ENCODE measurements at places on chromosomes 5 and 9. TPM values are rescaled to one million over a fixed set of nuclear protein-coding genes. Genes with fewer than 3 reads are reported as not detected.

DNA sequence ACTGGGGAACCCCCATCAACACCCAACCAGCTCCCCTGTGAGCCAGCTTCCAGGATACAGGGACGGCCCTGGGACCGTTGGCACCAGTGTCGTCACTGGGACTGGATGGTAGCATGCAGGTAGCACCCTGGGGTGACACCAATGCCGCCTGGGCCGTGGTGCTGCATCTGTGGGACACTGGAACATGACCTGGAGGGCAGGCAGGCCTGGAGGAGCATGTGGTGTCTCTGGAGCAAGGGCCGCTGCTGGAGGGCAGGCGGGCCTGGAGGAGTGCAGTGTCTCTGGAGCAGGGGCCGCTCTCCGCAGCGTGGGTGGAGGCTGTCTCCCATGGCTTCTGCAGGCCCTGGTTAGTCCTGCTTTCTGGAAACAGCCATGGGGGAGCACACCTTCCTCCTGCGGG is 13.1 kb downstream of the LPCAT1 start:
- DNase-seq, result peak; percentile 23

GRCh38 chr9:21789541-21790037 is 12.8 kb upstream of the MTAP start:
- no peak for DNase-seq

Gene C9
- total RNA-seq, result not detected

Gene RAPGEF1
- total RNA-seq, result 156 TPM

Gene C5orf47
- not detected for total RNA-seq

Gene CDKN2B-AS1
- 0.17 TPM for total RNA-seq

Gene CERCAM
- 7.0 TPM for total RNA-seq

DNA sequence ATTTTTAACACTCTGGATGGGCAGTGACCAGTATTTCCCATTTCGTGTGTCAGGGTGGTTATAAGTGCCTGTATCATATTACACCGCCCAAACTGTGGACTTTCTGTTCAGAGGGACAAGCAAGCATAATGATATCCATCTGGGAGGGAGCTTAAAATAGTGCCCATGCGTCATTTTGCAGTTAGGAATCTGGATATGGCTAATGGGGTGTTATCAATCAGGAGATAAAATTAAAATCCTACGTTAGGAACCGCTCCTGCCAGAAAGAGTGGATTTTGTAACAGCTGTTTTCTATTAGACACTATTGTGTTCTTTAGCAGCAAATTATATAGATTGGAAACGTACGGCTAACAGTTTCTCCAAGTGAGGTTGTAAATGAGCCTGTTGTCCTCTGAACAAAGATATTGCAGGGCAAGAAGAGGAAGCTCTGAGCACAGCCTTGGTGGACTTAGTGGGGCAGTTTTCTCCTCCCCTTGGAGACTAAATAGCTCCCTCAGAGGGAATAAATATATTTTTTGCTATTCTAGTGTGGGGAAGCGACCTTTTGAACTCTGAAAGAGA is 160.4 kb downstream of the SPATA31D1 start:
- DNase-seq, result no peak

GRCh38 chr9:126842977-126843799 is 17.3 kb upstream of the ZBTB34 start:
- DNase-seq, result no peak

GRCh38 chr5:151071021-151071420 is 9.8 kb downstream of the TNIP1 start:
- no peak for DNase-seq

Gene SLU7
- 46.5 TPM for total RNA-seq

Gene PCA3
- not detected for total RNA-seq

GRCh38 chr5:172133359-172134029 is 54.5 kb downstream of the STK10 start:
- no peak for DNase-seq

GRCh38 chr5:175894271-175894670 is 22.9 kb downstream of the CPLX2 start:
- DNase-seq, result no peak

DNA sequence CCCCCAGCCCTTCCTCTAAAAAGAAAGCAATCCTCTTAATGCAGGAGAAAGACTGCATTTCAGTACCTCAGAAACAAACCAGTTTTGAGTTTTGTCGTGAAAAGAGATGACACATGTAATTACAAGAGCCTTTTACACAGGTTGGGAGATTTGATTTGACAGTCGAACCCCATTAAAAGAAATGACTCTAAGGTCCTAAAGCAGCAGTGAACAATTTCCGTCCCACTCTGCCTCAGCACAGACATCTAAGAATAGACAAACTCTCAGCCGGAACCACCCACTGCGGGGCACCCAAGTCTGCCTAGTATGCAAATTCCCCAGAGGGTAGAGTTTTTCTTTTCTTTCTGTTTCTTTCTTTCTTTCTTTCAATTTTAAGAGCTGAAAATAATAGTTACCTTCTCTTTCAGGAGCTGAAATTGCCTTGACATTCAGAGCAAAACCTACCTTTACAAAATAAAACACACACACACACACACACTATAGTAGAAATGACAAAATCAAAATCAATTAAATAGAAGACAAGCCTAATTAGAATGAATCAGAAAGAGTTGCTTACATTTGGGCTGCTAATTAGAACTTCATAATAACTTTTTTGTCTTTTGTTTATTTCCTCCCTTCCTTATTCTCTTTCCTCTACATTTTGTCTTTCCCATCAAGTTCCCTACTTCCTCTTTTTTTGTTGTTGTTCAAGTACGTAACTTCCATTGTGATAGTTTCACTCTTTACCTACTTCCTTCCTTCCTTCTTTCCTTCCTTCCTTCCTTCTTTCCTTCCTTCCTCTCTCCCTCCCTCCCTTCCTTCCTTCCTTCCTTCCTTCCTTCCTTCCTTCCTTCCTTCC is 65.1 kb downstream of the BASP1 start:
- no peak for DNase-seq

Gene SOHLH1
- not detected for total RNA-seq

DNA sequence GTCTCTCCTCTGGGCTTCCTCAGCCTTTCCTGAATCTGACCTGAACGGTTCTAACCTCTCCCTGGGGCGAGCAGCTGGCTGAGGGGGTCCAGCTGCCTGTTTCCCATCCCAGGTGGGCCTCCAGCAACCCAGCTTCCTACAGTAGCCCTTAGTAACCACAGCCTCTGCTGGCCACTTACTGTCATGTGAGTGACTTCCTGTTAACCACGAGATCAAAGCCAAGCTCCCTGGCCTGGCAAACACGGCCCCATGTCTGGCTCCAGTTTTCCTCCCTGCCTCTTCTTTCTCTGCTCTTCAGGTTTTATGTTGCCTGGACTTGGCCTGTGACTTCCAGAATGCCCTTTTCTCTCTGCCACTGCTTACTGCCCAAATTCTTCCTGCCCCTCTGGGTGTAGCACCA is 47.2 kb upstream of the DAB2IP start:
- peak; percentile 53 for DNase-seq

Gene PCDHGA6
- total RNA-seq, result 5.7 TPM

Gene OR13J1
- total RNA-seq, result not detected

DNA sequence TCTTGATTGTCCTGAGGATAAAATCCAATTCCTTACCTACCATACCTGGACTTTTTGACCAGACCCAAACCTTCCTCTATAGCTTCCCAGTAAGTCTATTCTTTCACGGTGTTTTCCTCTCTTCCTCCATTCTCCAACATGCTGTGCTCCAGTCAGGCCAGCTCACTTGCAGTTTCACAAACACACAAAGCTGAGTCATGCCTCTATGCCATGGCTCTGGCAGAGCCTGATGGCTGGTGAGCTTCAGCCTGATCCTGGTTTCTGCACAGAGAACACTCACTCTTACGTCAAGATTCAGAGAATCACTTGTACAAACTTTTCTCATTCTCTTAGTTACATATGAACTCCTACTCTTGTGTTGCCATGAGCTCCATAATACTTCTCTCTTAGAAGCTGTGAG is 27.7 kb upstream of the PAX5 start:
- DNase-seq, result no peak

DNA sequence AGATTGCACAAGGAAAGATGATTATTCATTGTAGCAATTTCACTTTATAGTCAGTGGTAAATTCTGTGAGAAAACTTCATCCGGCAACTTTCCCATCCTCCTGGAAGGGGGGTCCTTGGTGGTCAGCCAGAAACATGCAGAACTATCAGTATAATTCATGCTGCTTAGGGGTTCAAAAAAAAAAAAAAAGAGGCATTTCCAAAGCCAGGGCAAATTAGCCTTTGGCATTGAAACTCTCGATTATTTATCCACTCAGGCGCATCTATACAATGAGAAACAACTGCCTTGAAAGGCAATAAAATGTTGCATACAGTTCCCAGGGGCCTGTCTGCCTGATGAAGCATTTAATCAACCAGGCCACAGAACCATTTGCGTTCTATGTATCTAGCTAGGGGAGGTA is 263.3 kb downstream of the TMEM167A start:
- DNase-seq, result no peak

Gene UGT3A2
- not detected for total RNA-seq

Gene GZMA
- total RNA-seq, result 0.87 TPM

GRCh38 chr5:35160486-35161116 is 69.7 kb downstream of the PRLR start:
- no peak for DNase-seq

DNA sequence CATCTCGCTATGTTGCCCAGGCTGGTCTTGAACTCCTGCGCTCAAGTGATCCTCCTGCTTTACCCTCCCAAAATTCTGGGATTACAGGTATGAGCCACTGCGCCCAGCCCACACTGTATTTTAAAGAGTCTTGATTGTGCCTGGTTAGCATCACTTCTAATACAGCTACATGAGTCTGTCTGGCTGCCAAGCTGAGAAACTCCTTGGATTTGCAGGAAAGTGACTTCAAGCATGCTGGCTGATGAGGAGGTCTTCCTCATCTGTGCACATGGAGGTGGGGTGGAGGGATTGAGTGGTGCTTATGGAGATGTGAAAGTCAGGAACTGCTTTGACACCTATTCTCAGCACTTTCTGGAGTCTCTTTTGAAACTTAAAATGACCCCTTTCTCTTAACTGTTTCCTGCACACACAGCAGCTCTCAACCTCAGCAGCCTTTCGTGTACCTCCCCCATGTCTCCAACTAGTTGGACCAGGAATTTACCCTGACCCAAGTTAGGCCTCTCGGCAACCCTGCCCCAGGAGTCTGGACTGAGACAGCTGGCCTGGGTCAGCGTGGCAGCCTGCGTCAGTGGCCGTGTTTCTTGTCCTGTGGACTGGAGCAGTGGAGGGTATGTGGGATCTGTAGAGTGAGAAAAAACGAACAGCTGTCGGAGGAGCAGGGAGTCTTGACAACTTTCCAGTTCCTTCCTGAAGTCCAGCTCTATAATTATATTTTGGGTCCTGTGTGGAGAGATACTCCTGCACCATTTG is 72.5 kb downstream of the ACER2 start:
- peak; percentile 66 for DNase-seq

DNA sequence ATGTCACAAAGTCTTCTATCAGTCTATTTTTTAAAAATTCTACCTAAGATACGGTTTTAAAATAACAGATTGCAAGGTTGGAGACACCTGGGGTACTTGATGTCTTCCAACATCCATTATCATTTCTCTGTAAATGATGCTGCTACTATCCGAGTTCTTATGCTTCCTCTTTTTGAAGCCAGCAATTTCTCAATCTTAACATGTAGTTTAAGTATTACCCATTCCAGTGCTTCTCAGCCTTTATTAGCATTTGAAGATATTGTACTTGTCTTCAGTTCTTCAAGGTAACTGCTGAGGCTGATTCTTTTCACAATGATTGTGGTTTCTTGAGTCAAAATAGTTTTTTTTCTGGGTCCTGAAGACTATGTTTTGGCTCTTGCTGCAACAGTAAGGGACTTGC is 96.4 kb upstream of the SELENOP start:
- no peak for DNase-seq

DNA sequence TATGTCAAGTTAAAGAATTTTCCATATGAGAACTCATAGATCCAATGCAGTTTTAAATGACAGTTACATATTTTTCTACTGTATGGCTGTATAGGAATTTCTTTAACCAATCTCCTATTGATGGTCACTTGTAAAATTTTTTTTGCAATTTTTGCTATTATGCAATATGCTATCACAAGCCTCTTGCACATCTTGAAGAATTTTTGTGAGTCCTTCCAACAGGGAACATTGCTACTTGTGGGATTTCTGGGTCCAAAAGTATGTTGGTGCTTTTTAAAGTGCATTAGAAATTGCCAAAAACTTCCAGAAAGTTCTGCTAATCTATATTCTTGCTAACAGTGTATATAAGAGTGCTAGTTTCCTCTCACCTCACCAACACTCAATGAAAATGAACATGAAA is 65.1 kb downstream of the NPR3 start:
- no peak for DNase-seq

All from left ventricle myocardium superior (tissue), 1 donor.